ENCODE measurements at places on chromosomes 6 and 20. TPM values are rescaled to one million over a fixed set of nuclear protein-coding genes. Genes with fewer than 3 reads are reported as not detected.

DNA sequence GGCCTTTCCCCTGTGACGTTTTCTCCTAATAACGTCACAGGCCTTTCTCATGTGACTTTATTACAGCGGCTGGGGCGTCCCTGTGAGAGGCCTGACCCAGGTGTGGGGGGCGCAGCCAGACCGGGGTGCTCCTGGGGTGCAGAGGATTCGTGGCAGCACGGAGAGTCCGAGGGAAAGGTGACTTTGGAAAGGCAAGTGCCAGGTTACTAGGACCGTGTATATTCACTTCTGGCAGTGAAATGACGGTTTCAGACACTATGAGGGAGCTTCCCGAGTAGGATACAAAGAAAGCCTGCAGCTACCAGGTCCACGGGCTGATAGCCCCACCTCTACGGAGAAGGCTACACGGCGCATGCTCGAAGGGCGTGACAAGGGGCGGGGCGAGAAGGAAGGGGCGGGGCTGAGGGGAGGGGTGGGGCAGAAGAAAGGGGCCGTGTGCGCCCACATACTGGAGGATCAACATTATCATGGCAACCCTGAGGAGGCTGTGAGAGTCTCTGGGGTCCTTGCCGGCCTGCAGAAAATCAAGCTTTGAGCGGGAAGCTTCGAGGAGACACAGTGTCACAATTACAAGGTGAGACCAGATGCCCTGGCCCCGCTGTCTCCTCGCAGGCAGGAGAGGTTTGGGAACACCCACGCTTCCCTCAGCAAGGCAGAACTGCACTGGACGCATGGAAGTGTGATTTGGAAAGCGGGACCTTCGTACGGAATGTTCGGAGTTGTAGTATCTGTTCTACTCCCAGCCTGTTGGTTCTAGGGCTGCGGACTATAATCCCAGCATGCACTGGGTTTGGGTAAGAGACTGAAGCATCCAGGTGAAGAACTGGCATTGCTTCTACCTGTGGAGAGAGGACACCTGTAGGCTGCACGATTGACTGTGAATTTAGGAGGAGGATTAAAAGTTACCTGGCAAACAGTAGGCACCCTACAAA lies 54.4 kb upstream of the ZNF337 start:
- peak; percentile 65 for DNase-seq

DNA sequence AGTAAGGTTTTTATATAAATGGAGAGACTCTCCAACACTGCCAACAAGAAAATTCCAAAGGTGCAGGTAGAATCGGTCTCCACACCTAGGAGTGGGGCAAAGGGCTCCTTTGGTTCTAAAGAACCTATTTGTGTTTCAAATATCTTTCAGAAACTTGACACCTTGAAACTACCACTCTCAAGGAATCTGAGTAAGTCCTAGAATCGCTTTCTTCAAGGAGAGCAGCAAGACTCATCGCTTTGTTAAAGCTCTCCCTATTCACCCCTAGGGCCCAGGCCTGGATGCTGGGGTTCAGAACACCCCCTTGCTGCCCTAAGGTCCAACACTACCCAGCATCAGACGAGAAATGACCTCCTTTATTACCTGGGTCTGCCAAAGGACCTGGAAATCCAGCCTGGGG lies 2.0 kb downstream of the CLIC5 start:
- no peak for DNase-seq

DNA sequence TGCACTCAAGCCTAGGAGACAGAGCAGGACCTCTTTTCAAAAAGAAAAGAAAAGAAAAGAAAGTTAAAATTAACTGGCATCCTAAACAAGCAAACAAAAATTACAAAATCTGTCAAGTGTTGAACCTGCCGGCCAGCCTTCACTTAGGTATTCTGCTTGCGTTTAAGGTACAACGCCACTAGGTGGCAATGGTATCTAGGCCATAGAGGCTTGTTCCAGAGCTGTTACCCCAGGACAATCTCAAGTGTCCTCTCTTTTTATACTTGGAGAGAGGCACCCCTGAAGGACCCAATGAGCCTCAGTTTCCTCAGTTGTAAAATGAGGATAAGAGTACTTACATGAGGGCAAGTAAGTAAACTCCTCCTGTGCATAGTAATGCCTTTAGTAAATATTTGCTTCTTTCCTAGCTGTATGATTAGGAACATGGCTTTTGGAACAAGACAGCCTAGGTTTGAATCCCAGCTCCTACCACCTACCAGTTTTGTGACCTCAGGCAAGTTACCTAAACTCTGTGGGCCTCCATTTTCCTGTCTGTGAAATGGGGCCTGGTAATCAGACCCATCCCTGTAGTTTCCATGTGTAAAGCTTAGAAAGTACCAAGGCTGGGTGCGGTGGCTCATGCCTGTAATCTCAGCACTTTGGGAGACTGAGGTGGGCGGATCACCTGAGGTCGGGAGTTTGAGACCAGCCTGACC lies 5.8 kb upstream of the PACSIN1 start:
- peak; percentile 64 for DNase-seq

- DNase-seq: no peak
Observed at GRCh38 chr6:39206250-39206721, 23.0 kb downstream of the KCNK5 start.

DNA sequence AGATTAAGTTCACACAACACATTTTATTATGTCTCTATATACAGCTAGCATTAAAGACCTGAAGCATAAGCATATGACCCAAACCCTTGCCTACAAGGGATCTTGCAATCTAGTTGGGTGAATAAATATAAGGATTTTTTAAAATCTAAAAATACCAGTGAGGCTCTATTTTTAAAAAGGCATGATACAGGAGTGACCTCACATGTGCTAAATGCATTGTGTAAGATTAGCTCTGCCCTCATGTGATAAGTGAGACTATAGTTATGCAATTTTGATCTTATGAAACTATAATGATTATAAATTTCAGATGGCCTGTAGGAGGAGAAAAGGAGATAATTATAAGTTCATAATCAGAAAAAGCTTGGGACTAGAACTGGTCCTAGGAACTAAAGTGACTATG lies 451.0 kb upstream of the MAN1A1 start:
- DNase-seq: no peak

DNA sequence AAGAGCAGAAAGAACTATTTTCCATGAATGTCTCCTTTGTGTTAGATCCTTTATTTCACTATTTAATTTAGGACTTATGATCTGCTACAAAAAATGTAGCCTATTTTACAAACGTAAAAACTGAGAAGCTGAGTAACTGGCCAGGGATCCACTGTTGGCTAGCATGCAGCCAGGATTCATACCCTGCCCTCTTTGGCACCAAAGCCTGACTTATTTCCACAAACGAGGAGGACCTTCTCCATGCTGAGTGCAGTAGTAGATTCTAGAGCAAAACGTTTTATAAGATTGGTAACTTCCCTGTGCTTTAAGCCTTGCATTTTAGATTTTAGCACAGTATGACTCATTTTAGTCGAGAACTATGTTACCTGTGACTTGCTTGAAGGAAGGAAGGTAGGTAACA lies 74.3 kb downstream of the NCOA7 start:
- no peak for DNase-seq

GRCh38 chr6:144119376-144119775 lies 24.0 kb upstream of the SF3B5 start:
- no peak for DNase-seq

Gene HCK
- not detected for total RNA-seq

Gene CST1
- not detected for total RNA-seq

Gene C6orf141
- not detected for total RNA-seq

Gene DDR1
- 3.8 TPM for total RNA-seq

Gene CDYL
- 43.4 TPM for total RNA-seq

Gene GRIK2
- not detected for total RNA-seq

Data from activated CD8-positive, alpha-beta memory T cell treated with anti-CD3 and anti-CD28 coated beads, Interleukin-2, amount 10 ng/mL, durations not matched to agents 7 days and 5 days (primary cell).